ENCODE measurements at places on chromosomes 3 and 15.

GRCh38 chr3:45508483-45509037 lies 86.0 kb upstream of the LIMD1 start:
- no peak for DNase-seq

GRCh38 chr3:114519415-114519814 lies 225.6 kb downstream of the TIGIT start:
- DNase-seq = no peak

DNA sequence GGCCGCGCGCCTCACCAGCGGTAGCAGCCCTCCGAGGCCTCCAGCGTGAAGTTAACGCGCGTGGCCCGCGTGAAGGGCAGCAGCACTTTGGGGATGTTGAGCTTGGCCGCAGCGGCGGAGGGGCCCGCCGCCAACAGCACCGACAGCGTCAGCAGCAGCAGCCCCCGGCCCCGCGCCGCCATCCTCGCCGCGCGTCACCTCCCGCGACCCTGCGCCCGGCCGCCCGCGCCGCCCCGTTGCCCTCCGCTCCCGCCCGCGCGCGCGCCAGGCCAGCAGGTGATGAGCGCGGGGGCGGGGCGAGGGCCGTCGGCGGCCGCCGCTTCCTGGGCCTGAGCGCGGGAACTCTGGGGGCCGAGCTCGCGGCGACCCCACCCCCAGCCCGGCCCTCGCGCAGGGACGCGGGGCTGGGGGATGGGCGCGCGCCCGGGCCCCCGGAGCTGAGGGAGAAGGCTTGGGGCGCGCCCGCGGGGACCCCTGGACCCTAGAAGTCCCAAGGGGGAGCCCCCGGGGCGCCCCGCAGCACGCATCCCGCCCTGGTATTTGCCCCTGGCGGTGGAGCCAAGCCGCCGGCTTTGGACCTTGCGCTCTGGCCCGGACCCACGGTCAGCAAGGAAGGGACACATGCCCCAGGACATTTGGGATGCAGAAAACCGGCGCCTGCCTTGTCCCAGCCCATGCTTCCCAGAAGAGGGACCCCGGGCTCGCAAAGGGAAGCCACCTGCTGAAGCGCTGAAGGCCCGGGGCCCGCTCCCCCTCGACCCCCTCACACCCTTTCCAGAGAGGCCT lies at the start of gene NUP210:
NUP210 (minus strand) TSS at position 278 of the 786 bp plus-strand sequence; CDS start at position 182, 96 bp downstream.
- peak; percentile 14 for DNase-seq

DNA sequence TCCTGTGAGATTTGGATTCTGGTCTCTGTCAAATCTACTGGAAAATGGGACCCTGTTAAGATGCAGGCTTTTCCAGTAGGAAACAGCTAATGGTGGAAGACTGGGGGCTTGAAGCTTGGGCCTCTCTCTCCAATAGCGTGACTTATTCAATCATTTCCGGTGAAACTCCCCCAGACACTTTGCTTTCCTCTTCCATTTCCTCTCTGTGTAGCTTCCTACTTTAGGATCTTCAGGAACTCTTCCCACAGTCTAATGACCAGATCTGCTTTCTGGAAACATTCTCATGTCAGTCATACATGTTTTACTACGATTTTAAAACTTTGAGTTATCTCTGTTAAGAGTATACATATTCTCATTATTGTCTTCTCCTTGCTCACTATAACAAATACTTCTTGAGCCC lies 28.0 kb upstream of the TPRG1 start:
- DNase-seq = no peak

DNA sequence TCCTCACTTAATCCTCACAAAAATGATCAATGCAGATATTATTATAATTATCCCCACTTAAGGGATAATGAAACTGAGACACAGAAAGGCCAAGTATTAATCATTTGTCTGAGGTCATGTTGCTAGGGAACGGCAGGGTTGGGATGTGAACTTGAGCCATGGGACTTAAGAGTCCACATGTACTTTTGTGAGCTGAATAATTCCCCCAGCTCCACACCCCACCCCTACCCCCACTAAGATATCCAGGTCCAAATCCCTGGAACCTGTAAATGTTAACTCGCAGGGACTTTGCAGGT lies 290.5 kb upstream of the GADL1 start:
- peak; percentile 11 for DNase-seq

GRCh38 chr3:130316169-130316568 lies 29.3 kb upstream of the COL6A5 start:
- no peak for DNase-seq

DNA sequence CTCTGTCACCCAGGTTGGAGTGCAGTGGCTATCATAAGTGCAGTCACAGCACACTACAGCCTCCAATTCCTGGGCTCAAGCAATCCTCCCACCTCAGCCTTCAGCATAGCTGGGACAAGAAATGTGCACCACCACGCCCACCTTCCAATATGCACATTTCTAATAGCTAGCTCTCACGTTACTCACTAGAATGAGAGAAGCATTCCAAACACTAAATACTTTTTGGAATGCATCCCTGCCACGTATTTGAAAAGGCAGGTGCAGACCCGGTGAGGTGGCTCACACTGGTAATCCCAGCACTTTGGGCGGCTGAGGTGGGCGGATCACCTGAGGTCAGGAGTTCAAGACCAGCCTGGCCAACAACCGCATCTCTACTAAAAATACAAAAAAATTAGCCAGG lies 7.6 kb upstream of the TCF12 start:
- DNase-seq = no peak

GRCh38 chr3:97979610-97980009 lies 7.4 kb upstream of the RIOX2 start:
- no peak for DNase-seq

- DNase-seq = no peak
Observed at GRCh38 chr15:22808240-22808639, 21.8 kb downstream of the NIPA1 start.

DNA sequence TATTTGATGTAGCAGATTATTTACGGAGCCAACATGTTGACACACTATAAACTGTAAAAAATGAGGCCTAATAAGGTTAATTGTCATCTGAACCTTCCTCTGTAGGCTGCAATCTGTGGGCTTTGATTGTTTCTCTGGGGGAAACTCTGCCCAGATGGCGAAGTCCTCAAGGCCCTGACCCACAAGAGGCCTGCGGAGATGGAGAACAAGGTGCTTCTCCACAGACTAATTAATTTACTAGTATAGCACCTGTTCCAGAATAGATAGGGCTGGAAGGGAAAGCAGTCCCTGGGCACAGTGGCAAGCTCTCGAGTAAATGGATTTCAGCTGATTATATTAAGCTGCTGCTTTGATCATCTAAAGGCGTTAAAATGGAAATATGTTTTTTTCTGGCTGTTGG lies 338.8 kb upstream of the DNAJC19 start:
- DNase-seq = no peak

- DNase-seq = no peak
Observed at GRCh38 chr3:25350725-25351114, 77.3 kb upstream of the RARB start.

GRCh38 chr3:126982471-126983175 lies at the start of gene PLXNA1:
TSS of gene PLXNA1 (plus strand) at chr3:126983115. CDS start at chr3:126988594, 5,479 bp downstream.
- peak; percentile 86 for DNase-seq

DNA sequence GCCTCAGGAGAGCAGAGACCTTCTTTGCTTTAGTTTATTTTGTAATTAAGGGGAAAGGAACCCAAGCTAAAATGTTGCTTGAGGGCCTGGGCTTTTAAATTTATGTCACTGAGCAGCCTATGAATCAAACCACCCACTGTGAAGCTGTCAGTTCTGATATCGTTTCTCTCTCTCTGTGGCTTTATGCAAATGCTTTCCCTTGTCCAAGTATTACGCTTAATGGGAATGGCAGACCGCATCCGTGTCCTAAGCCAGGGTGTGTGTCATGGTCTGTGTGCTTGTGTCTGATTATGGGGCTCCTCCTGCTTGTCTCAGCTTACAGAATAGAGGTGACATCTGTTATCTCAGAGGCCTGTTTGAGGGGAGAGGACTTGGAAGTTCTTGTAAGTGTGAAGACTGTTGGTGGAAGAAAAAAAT lies 82.4 kb downstream of the EBLN2 start:
- DNase-seq = no peak

- peak; percentile 30 for DNase-seq
Observed at GRCh38 chr3:72427624-72428023, 420.6 kb downstream of the SHQ1 start.

GRCh38 chr3:117696851-117697407 lies 987.4 kb downstream of the TUSC7 start:
- no peak for DNase-seq

DNA sequence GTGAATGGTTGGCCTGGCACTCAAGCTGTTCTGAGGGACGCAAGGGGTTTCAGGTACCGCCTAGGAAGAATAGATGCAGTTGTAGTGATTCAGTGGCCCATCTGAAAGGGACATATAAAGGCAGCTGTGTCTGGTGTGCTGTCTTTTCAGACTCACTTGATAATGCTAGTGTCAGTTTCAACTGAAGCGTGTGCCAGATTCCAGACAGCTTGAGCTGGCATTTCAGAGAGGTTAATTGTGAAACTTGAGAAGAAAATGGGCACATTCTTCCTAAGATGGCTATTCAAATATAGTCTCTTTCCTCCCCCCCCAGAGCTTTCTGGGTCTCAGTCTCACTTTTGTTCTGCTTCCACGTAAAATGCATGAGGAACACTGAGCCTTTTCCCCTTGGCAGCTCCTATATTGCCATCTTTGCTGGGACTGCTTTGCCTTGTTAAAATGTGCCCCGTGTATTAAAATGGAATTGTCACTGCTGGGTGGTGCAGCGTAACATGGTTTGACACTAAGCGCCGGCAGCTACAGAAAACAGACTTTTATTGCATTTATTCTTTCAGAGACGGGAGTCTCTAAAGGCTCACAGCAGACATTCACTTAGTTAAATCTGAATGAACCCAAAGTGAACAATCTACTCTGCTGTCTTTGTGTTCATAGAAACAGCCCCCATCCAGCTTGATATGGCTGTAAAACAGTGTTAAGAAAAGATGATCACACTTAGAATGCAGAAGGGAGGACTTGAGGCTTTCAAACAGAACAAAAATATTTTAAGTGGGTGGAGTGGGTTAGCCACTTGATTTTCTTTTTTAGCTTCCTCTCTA lies 478.7 kb downstream of the RBMS3 start:
- DNase-seq = peak; percentile 7

- DNase-seq = no peak
Observed at GRCh38 chr3:195810455-195810845, 1.3 kb downstream of the MUC4 start.

DNA sequence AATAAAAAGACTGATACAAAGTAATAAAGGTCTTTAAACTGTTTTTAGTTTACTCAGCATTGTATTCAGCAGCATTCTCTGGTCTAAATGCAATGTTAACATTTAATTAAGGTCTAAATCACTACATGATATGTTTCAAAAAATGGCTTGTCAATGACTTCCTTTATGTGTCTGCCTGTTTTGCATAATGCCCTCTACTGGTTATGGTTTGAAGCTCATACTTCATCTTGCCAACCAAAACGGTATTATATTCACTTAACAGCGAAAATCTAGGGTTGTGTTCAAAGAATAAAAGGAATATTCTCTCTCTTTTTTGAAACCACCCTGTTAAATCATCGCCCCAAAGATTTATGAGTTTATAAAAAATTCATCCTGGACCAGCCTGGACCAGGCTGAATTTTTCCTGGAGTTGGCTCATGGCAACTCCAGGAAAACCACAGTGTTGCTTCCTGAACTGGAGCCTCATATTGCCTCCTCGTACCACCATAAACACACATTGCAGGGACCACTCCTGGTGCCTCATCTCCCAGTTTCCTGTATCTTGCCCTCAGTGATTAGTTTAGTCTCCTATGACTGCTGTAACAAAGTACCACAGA lies 6.7 kb upstream of the NCEH1 start:
- DNase-seq = no peak

- DNase-seq = no peak
Observed at GRCh38 chr15:75215107-75216004, 13.7 kb downstream of the C15orf39 start.
